ENCODE measurements at places on chromosomes 5 and 9.

- peak; percentile 7 for DNase-seq
These were observed 117.1 kb downstream of the CMYA5 start for GRCh38 chr5:79806741-79807140.

GRCh38 chr9:76374783-76375559 is 19.3 kb downstream of the RFK start:
- DNase-seq: no peak

- no peak for DNase-seq
These were observed 8.4 kb downstream of the ZNF474 start for GRCh38 chr5:122137702-122138101.

DNA sequence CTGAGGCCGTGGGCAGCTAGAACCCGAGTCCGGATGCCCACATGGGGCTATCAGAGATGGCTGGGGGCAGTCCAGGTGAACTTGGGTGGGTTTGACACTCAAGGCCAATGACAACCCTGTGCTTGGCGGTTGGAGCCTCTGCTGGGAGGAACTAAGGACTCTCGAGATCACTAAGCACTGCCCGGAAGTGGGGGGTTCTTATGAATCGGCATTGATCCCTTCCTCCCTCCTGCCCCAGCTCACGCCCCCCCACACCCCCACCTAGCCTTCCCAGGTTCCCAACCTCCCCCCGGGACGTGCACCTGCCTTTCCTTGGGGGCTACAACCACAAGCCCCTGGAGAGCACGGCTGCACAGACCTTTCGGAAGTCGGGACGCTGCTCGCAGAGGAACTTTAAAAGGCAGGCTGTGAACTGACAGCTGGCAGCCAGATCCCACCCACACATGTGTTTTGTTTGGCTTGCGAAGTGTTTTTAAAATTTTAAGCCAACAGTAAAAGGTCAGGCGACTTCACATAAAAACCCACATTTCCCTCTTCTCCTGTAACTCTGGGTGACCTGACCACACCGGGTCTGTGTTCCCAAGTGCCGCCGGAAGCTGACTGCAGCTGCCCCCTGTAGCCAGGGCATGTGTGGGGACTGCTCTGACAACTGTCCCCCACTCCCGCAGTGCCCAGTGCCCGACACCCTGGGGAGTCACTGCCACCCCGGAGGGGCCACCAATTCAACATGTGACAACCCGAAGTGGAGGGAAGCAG is 5.1 kb upstream of the RALGDS start:
- DNase-seq: peak; percentile 58

DNA sequence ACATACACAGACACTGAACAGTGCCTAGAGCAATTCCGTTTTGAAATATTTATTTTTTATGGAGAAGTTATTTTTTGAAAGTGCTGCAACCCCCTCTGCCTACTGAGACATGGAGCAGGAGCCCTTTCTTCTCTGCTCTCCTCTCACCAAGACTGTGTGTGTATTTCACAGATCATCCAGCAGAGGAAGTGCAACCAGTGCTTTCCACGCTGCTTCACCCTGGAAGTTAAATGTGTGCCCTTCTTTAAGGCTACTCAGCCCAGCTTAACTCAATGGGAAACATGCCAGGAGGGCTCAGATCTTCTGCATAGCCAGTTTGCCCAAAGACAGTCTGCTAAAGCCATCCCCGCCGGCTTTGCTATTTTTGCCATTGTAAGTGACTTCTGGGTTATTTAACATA is 606.3 kb downstream of the TLE1 start:
- no peak for DNase-seq

DNA sequence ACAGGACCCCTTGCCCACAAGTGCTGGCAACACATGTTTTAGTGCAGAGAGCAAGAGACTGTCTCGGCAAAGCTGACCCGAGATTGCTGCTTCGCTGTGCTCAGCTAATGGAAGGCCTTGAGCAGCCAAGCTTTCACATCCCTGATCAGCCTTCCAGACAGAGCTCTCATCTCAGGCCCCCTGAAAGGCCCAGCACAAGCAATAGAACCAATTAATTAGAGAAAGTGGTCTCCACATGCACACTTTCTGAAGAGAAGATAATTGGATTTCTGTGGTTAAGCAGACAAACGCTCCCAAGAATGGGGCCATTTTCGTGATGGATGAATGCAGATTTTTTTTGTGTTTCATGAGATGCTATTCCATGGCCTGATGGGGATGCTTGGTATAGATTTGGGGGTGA is 174.9 kb downstream of the NSG2 start:
- no peak for DNase-seq

GRCh38 chr9:124840300-124840833 is 12.9 kb upstream of the WDR38 start:
- peak; percentile 44 for DNase-seq
